ENCODE measurements at places on chromosomes 5 and 9.

DNA sequence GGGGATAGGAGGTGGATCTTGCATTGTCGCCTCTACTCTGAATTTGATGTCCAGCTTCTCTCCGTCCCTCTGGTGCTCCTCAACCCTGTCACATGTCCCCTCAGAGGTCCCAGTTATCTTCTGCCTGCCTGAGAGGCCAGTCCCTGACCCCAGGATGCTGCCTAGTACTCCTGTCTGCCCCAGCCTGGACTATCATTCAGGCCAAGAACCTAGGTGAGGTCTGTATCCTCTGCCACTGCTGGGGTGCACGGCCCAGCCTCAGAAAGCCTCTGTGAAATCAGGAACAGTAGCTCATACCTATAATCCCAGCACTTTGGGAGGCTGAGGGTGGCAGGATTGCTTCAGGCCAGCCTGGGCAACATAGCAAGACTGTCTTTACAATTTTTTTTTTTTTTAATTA lies 8.6 kb downstream of the SPINK4 start:
- DNase-seq = no peak

- no peak for DNase-seq
Observed at GRCh38 chr5:78377718-78378105, 17.3 kb downstream of the SCAMP1 start.

GRCh38 chr5:39657943-39658342 lies 233.2 kb upstream of the DAB2 start:
- DNase-seq = no peak

- DNase-seq = no peak
Observed at GRCh38 chr5:169577951-169578350, 5.6 kb upstream of the SPDL1 start.

- DNase-seq = no peak
Observed at GRCh38 chr9:89515416-89515815, 17.5 kb upstream of the SEMA4D start.

GRCh38 chr9:2302606-2303005 lies 287.5 kb downstream of the SMARCA2 start:
- no peak for DNase-seq

DNA sequence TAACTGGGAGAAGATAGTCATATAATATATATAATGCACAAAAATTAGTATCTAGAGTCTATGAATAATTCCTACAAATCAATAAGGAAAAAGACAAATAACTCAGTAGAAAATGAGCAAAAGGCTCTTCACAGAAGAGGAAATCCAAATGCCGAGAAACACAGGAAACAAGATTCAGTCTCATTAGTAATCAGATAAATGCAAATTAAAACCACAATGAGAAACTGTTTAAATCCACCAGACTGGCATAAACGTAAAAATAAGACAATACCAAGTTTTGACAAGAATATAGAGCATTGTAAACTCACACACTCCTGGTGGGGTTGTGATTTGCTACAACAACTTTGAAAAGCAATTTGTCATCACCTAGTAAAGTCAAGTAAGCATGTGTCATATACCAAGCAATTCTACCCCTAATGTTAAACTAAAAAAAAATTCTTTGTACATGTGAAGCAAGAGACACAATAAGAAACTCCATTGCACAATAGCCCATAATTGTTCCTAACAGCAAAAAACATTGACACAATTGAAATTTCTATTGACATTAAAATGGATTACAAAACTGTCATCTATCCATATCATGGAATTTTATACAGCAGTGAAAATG lies 21.0 kb upstream of the UBLCP1 start:
- no peak for DNase-seq

GRCh38 chr5:94682814-94683520 lies 64.5 kb downstream of the SLF1 start:
- no peak for DNase-seq

DNA sequence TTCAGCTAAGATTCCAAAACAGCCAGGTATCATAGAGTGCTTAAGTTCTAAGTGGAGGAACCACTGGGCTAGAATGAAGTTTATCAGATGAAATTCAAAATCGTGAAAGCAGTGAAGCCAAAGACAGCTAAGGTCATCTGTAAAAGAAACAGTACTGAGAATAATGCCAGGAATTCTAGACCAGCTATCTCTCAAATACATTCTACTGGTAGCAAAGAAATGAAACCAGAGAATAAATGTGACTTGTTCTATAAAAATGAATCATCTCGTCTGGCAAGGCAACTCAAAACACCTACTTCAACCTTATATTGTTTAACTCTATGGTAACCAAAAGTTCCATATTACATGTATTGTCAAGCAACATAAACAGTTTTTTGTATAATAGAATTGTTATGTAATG lies 51.3 kb upstream of the RGMB start:
- no peak for DNase-seq

DNA sequence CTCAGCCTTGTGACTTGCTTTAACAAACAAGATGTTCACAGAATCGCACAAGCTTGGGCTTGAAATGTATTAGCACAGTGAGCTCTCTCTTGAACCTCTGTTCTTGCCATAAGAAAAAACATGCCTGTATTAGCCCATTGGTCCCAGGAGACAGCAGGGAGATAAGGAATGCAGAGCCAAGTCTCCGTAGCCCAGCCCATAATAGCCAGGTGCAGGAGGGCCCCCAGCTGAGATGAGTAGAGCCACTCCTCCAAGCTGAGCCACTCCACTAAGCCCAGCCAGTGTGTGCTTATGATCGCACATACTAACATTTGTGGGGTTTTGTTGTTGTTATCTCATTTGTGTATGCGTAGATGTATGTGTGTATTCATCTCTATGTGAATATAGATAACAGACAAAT lies 21.6 kb upstream of the SVEP1 start:
- no peak for DNase-seq

DNA sequence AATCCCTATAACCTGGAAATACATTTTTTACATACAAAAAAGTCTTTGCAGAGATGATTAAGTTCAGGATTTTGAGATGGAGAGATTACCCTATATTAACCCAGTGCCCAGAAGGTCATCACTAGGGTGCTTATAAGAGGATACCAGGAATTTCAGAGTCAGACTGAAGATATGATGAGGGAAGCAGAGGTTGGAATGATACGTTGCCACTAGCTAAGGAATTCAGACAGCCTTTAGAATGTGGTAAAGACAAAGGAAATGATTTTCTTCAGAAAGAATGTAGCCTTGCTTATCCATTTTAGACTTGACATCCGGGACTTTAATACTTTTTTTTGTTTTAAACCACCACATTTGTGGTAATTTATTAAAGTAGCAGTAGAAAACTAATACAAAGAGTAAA lies 2176.8 kb upstream of the C9orf72 start:
- DNase-seq = no peak

GRCh38 chr5:87313216-87313615 lies 45.5 kb downstream of the RASA1 start:
- no peak for DNase-seq

- DNase-seq = no peak
Observed at GRCh38 chr5:168833383-168833782, 254.2 kb upstream of the PANK3 start.

DNA sequence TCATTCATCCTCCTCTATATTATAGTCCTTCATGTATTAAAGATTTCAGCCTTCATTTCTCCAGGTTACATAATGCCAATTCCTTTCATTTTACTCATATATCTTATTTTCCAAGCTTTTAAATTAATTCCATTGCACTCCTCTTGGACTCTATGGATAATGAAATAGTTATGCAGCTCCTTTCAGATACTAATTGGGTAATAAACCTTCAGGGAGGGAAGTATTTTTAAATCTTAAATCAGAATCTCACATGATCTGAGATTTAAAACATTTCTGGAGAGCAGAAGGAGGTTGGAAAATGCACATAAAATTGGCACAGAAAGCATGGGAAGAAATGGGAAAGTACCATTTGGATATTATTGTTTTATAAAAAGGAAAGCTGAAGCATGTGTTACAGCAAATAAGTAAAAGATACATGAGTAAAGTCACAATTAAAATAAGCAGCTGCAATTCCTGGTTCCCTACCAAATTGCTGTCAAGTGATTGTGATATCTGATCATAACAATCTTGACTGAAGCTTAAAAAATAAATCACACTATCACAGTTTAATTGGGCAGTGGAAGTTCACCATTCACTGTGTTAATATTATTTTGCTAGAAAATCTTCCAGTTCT lies 257.9 kb upstream of the NREP start:
- DNase-seq = no peak

GRCh38 chr5:179797741-179798140 lies 4.0 kb downstream of the LTC4S start:
- DNase-seq = no peak

DNA sequence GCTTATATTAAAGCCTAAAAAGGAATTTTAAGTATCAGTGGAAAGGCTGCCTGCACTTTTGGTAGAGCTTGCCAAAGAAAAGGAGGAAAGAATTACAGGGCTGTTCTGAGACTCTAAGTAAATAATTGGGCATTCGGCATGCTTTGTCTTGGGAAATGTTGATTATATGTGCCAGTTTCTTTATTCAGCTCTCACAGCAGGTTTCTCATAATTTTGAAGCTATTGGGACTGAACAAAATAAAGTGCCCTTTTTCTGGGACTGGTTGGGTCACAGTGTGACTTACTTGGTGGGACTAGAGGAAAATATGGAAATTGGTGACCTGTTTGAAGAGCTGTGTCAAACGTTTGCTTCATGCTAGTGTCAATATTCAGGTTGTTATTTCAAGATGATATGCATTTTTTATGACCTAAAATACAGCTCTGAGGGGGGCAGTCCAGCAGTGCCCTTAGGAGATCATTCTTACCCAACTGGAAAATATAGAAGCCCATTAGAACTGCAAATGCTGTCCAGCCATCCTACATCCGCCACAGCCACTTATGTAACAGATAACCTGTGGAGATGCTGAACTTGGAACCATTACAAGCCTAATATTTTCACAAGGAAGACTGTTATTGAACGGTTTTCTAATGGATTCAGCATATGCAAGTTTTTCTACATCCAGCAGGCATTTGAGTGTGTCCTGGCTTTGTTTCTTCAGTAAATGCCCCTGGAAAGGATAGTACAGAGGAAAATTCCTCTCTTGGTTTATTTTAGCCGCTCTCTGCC lies 122.4 kb downstream of the SNCAIP start:
- DNase-seq = no peak

DNA sequence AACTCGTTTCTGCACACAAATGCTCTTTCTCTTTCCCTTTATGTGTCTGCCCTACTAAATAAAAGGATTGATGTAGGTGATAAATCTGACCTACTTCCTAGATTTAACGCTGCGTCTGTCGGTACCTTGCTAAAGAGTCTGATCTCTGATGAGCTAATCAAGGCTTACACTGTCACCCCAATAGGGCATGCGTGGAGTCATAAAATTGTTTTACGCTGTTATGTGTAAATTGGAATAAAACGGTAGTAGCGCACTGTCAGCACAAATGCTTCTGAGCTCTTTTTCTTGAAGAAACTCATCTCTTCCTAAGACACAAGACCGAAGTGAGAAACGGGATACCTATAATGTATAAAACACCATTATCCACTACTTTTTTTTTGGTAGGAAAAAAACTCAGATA lies 2106.3 kb upstream of the WWC1 start:
- DNase-seq = no peak

- no peak for DNase-seq
Observed at GRCh38 chr5:77798456-77798855, 22.3 kb upstream of the TBCA start.

DNA sequence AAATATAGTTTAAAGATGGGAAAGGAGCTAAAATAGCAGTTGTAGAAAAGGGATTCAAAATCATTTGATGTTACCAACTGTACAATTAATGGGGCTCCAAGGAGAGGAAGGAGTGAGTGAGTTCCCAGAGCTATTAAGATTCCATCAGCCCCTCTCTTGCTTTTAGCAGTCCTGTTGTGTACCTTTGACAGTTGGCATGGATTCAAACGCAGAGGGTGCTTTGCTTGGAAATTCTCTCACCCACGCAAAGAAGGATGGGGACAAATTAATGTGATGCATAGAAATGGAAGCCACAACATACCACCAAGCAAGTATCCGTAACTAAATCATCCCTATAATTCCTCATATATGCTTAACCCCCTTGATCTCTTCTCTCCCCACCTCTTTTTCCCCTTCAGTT lies 461.3 kb downstream of the EBF1 start:
- DNase-seq = no peak

- no peak for DNase-seq
Observed at GRCh38 chr5:180098991-180099732, 27.6 kb upstream of the RNF130 start.

DNA sequence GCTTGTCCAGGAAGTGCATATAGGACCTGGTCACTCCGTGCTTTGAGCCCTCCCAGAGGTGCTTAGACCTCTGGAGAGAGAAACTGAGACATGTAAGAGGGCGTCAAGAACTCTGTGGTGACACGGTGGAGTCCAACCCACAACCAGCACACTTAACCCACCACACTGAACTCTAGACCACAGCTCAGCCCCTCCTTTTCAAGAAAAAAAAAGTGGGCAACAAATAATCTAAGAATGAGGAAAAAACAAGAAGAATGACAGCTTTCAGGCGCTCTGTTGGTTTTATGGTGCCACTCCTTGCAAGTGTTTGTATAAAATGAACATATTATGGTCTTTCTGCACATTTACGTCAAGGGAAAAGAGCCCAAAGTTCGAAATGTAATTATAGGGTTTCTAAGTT lies 50.2 kb upstream of the SNAPC3 start:
- no peak for DNase-seq

GRCh38 chr5:120512068-120512467 lies 48.0 kb downstream of the PRR16 start:
- no peak for DNase-seq

- DNase-seq = no peak
Observed at GRCh38 chr5:40904205-40904993, 4.9 kb upstream of the C7 start.

DNA sequence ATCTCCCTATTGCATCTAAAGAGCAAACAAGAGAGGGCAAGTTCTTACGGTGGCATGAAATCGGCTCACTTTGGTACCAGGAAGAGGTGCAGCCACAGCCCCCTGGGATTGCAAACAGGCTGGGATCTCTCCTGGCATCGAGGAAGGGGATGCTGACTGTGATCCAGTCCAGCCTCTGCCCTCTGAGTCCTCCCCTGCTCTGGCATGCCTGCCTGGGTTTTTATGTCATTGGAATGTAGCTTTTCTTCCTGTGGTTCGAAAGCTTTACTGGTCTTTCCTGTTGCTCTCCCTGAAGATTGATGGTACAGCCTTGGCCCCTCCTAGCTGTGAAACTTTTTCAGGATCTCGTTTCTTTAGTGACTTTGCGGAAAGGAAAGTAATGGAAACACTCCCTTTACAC lies 6.6 kb downstream of the SLC46A2 start:
- DNase-seq = no peak
